GM03348 (cell line): ENCODE measurements at places on chromosomes 7 and 10.

DNA sequence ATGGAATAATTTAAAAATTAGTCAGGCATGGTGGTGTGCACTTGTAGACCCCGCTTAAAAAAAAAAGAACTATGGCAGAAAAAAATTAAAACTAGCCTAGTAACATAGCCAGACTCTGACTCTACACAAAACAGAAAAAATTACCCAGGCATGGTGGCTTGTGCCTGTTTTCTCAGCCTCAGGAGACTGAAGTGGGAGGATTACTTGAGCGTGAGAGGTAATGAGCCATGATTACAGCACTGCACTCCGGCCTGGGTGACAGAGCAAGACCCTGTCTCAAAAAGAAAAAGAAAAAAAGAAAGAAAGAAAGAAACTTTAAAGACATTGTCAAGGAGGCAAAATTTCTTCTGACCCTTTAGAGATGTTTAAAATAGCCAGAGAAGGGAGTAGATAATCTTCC is 109.0 kb upstream of the TMEM106B start:
- DNase-seq = no peak

DNA sequence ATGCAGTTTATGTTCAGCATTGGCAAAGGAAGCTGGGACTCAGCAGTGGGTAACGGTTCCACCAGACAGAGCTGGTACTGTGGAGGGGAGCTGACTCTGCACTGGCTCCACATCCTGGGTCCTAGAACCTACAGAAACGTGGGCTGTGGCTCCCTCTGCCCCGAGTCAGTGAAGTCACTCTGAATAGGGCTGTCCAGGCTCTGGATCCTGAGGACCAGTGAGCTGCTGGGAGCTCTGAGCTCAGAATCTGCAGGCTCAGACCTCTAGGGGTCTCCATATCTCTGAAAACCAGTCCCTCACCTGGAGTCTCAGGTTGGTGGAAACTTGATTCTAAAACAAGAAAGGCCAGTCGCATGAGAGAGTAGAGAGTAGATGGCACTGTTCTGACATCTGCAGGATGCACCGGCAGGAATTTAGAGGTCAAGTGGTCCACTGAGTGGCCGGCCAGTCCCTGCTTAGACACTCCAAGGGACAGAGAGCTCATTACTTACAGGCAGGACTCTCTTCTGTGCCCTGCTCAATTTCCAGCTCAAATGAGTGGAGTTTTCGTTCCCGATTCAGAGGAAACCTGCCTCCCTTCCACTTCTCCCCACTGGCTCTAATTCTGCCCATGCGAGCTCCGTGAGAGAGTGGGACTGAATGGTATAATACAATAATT is 18.6 kb downstream of the NPFFR1 start:
- no peak for DNase-seq

- DNase-seq = peak; percentile 50
These were observed 15.1 kb upstream of the SH3PXD2A start for GRCh38 chr10:103870516-103870915.

GRCh38 chr10:111204838-111205237 is 128.0 kb downstream of the ADRA2A start:
- no peak for DNase-seq

DNA sequence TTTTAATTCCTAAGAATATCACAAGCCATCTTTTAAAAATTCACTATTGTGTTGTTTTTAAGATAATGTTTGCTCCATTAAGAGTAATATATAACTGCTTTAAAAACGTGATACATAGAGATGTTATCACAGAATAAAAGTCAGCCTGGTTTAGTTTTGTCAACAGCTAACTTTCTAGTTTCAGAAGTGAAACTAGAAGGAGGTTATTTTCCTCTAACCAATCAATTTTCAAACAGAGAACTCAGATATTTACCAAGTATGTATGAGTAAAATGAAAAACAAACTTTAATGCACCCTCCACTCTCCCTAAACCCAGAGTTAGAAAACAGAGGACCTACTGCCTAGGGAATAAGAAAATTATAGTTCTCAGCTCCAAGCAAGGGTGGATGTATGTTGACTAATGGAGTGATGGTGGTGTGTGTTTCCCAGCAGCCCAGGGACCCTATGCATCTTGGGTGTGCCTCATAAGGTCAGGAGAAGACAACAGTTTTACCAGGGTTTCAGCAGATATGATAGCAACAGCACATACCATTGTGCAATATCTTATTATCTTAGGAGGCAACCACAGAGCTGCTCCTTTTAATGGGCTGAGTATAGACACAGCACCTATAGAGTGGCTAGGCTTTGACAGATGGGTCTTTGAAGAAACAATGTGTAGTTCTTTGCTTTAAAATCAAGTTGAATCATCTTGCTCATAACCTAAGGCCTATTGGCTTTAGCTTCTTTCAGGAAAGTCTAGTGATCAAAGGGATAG is 58.4 kb downstream of the PTPRZ1 start:
- no peak for DNase-seq

DNA sequence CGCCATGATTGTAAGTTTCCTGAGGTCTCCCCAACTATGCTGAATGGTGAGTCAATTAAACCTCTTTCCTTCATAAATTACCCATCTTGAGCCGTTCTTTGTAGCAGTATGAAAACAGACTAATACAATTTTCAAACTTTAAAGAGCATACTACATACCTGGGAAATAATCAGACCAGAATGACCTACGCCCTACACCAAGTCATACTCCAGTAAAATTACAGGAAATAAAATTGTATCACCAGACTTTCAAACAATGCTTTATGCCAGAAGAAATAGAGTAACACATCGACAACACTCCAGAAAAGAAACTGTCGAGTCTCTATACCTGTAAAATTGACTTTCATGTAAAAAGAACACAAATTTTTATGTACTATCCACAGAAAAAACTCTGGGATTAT is 18.7 kb downstream of the RSU1 start:
- no peak for DNase-seq

DNA sequence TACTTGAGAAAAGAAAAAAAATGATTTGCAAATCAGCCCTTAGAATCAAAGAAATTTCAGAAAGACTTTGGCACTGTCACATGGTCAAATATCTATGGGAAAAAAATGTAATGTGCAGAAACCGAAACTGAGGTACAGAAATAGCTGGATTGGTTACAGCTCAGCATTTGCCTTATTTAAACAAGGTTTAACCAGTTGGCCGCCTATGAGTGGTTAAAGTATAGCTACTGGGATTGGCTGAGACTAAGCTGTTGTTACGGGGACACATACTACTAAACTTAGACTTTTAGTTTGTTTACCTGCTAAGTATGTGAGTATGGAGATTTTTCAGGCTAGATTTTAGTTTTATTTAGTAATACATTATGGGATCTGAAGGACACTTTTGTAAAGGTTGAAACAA is 38.6 kb downstream of the SFTPD start:
- DNase-seq = no peak

DNA sequence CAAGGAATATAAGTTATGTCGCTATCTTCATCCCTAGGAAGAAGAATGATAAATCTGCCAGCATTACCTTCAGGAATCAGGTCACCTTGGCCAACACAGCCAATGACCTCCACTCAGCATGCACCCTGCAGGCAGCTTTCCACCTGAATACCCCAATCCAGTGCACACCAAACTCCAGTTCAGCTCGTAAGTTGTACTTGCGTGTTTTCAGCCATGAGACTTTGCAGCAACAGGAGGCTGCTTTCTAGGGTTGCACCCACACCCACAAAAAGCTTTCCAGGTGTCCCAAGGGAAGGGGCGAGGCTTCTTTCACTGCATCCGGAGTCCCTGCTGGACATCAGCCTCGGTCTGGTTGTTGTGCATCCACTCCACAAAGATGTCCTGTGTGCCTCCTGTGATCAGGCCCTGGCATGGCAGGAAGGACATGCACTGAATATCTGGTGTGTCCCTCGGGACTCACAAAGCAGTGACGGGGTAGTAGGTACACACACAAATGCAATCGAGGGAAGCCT is 282.9 kb downstream of the GRID1 start:
- DNase-seq = no peak

- no peak for DNase-seq
These were observed 34.1 kb upstream of the IFRD1 start for GRCh38 chr7:112416127-112416526.

DNA sequence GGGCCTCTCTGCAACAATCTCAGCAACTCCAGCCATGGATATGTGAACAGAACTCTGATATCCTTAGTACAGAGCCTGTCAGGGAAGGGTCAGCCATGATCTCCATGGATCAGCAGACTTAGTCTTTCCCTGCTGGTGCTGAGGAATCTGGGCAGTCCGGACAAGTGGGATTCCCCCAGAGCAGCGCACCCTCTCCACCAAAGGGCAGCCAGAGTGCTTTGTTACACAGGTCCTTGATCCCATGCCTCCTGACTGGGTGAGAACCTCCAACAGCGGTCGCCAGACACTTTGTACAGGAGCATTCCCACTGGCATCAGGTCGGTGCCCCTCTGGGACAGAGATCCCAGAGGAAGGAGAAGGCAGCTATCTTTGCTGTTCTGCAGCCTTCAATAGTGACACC is 38.9 kb downstream of the TPK1 start:
- DNase-seq = no peak

- no peak for DNase-seq
These were observed 18.8 kb upstream of the MDFIC start for GRCh38 chr7:114903131-114903530.

- peak; percentile 18 for DNase-seq
These were observed 96.1 kb upstream of the MKLN1 start for GRCh38 chr7:131231381-131232220.

DNA sequence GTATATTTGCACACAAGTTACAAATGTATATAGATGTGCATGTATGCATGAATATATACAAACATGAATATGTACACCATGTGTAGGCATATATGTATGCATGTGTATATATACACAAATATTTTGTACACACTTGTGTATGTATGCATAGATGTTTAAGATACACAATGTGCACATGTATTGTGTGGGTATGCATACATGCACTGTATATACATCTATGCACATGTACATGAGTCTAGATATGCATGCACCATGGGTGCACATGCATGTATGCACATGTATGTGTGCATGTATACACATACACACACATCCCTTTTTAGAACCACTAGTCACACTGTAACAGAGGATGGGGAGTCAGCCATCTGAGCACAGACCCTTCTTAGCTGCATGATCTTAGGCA is 249.4 kb downstream of the COBL start:
- DNase-seq = no peak

- DNase-seq = no peak
These were observed 904.6 kb upstream of the LRRN3 start for GRCh38 chr7:110186334-110186733.

- DNase-seq = peak; percentile 27
These were observed 552 bp downstream of the MKX start for GRCh38 chr10:27744802-27745731.

DNA sequence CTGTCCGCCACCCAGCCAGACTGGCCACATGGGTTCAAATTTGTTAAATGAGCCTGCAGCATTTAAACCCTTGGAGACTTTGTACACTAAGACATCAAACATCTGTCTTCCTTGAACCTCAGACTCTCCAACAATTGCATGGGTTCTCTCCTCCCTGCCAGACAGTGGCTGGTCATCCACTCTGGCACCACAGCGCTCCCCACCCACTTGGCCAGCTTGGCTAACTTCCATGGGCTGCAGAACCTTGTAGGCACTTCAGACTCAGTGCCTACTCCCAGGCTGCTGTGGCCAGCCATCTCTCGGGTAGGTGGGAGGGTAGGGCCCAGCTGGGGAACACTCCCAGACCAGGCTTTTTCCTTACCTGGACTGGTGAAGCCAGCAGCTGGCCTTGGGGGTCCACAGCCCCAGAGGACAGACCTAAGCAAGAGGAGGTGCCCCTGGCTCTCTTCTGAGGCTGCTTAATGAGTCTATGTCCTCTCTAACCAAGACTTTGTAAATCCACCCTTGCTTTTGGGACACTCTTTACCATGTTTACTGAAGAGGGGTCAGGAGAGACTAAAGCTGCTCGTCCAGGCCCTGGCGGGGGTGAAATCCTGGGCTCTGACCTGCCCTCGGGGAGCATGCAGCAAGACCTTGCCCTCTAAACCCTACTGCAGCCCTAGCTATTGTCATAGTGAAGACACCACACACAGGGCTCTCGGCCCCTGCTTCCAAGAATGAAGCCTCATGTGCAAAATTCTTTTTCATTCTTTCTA is 82.7 kb downstream of the ARHGAP22 start:
- no peak for DNase-seq

DNA sequence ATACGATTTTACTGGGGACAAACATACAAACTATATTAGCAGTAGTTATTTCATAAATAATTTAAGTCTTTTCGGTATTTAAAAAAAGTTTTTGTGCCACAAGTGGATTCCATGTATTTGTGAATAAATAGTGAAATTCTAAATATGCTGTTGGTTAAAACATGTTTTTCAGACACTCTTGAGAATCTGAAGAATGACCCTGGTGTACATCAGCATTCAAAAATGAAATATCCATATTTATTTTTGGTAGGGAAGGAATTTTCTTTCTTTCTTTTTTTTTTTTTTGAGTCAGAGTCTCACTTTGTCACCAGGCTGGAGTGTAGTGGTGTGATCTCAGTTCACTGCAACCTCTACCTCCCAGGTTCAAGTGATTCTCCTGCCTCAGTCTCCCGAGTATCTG is 136.1 kb upstream of the CDK6 start:
- DNase-seq = no peak

DNA sequence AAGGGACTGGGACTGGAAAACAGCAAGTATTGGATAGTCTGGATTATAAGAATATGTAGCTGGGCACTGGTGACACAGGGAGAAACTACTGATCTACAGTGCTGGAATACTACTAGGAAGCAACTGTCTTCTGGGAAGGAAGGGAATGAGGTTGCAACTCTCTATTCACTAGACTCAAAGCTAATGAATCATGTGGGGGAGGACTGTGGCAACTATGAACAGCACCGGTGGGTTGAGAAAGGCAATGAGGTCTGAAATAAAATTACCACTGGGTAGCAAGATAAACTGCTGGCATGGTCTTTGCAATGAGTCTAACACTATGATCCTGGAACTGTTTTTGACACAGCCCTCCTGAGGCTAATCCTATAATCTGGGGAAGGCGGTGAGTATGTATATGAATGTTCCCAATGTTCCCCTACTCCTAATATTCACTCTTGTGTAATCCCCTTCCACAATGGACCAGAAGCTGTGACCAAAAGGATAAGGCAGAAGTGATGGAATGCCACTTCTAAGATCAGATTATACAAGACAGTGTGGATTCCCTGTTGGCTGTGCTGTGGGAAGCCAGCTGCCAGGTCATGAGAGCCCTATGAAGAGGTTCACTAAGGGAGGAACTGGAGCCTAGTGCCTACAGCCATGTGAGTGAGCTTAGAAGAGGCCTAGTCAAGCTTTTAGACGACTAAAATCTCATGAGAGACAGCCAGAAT is 101.3 kb upstream of the DNAJB12 start:
- DNase-seq = no peak
